Kidney capillary endothelial cell (primary cell): ENCODE measurements at places on chromosomes 13 and 19.

GRCh38 chr13:112376050-112376681, at the start of gene SPACA7:
Gene SPACA7, plus strand, starts transcription at chr13:112376355. Its CDS starts 31 bp downstream, at chr13:112376386.
- no peak for DNase-seq

- DNase-seq: no peak
These were observed 397.4 kb downstream of the SPRY2 start for GRCh38 chr13:79943346-79944023.

DNA sequence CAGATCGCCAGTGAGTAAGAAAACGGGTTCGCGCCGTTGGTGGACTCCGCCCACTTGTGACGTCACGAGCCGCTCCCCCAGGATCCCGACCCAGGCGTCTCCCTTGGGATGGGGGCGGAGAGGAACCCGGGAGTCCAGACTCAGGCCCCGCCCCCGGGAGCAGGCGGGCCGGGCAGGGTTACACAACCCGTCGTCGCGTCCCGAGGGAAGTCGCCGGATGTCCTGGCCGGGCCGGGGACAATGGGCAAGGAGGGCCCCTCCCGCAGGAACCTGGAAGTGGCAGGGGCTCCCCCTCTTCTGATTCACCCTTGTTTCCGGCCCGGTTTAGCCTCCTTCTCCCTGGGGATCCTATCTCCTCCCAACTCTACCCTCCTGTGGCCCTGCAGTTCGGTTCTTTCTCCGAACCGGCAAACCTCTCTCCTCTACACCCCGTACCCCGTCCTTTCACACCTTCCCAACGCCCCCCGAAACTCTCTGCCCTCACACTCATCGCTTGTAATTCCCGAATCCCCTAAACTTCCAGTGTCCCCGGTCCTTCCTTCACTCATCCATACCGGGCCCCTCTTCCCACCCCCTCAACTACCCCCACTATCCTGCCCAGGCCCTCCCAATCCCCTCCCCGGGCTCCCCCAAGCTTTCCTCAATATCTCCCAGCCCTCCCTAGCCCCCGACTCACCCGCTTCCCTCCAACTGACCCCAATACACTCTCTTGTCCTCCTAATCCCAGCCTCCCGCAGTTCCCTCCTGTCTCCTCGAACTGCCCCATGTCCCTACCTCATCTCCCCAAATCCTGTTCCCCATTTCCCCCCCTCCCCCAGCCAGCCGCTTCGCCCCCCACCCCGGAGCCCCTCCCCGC, 20.0 kb upstream of the ERCC1 start:
- DNase-seq: peak; percentile 99

DNA sequence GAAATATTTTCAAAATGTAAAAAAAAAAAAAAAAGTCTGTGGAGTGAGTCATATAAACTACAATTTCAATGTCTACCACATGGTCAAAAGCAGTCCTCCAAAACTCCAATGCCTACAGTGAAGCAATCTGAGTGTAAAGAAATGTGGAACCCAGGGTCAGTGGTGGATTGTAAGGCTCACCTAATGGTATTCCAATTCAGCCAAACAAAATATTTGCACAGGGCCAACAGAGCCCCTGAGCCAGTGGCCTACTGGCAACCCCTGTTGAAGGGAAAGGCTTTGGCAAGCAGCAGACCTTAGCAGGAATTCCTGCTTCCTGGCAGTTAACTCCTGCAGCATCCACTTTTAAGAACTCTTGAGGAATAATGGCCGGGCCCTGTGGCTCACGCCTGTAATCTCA, 3.4 kb downstream of the DNMT1 start:
- peak; percentile 10 for DNase-seq
